ENCODE measurements at places on chromosomes 16 and 17. TPM values are rescaled to one million over a fixed set of nuclear protein-coding genes. Genes with fewer than 3 reads are reported as not detected.
A peak's percentile ranks its signal among the peaks of the same experiment; 100 is the strongest.

DNA sequence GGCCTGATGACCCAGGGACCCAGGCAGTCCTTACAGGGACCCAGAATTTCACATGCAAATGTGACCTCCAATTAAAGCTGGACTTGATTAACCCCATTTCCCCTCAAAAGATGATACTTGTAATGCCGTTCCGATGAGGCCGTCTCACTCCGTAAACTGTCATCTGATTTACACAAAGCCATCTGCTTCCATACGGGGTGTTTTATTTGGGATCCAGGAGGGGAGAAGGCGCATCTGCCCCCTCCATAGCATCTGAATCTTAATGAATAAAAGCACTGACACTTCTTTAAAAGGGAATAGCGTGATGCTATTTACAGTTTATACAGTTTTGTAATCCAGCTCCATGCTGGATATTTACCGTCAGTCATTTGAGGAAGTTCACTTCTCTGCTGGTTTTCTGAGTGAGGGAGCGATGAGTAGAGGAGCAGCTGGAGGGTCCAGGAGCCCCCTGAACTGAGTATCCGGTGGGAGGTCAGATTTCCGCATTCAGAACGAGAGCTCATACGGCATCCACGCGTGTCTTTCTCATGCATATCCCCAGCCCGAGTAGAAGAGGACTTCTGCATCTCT, 452.7 kb downstream of the WWOX start:
- no peak overlapping the region for H3K4me3 ChIP-seq
- H3K4me1 ChIP-seq, result no peaks in the 10 kb centered on the region
- H3K36me3 ChIP-seq, result no peaks in the 10 kb centered on the region
- H3K27me3 ChIP-seq, result no peaks in the 10 kb centered on the region
- no peak overlapping the region for H3K27ac ChIP-seq

Gene EME2
- total RNA-seq, result 5.0 TPM

DNA sequence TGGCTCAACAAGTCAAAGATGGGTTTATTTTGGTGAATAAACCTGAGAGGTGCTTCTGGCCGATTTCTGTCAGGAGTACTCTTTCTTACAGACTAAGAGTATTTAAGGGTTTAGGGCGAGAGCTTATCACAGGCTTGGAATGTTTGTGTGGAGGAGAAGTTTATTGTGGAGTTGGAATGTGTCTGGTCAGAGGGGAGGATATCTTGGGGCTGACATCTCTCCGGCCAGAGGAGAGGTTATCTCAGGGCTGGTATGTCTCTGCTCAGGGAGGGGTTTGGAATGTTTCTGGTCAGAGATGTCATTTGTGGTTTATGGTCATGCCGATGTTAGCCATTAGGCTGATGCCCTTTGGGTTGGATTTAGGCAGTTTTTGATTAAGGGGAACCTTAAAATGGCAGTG, 236.4 kb upstream of the EEF2KMT start:
- no peak for DNase-seq
- H3K4me1 ChIP-seq, result no peaks in the 10 kb centered on the region
- H3K36me3 ChIP-seq, result no peaks in the 10 kb centered on the region
- H3K27ac ChIP-seq, result no peak overlapping the region

DNA sequence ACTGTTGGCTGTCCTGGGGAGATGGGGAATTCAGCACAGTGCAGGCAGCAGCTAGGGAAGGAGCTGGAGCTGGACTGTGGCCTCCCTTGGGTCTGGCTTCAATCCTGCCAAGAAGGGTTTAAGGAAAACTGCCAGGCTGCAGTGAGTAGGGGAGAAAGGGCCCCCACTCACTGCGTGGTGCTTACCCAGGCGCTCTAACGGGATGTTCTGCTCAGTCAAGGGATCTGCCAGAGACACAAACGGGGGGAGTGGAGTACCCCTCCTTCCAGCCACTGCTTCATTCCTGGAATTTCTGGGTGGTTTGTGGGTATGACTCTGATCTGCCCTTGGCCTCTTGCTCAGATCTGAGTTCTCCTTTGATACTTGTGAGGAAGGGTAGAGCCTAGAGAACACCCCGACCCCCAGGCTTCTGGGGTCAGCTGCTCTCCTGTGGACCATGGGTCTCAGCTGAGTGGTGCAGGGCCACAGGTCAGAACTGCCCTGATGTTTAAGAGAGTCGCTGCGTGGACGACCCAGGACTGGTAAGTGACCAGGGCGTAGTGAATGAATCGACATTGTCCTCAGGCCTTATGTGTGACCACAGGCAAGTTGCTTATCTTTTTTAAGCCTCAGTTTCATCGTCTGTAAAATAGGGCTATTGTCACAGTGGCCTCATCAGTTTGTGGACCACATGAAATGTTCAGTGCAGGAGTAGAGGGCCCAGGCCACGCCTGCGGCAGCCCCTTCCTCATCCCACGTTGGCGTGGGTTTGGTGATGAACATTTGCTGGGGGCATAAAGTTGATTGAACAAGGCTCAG, 9.6 kb downstream of the CRISPLD2 start:
- no peak overlapping the region for H3K4me3 ChIP-seq
- peaks cover 56% of the 10 kb centered on the region for H3K4me1 ChIP-seq

DNA sequence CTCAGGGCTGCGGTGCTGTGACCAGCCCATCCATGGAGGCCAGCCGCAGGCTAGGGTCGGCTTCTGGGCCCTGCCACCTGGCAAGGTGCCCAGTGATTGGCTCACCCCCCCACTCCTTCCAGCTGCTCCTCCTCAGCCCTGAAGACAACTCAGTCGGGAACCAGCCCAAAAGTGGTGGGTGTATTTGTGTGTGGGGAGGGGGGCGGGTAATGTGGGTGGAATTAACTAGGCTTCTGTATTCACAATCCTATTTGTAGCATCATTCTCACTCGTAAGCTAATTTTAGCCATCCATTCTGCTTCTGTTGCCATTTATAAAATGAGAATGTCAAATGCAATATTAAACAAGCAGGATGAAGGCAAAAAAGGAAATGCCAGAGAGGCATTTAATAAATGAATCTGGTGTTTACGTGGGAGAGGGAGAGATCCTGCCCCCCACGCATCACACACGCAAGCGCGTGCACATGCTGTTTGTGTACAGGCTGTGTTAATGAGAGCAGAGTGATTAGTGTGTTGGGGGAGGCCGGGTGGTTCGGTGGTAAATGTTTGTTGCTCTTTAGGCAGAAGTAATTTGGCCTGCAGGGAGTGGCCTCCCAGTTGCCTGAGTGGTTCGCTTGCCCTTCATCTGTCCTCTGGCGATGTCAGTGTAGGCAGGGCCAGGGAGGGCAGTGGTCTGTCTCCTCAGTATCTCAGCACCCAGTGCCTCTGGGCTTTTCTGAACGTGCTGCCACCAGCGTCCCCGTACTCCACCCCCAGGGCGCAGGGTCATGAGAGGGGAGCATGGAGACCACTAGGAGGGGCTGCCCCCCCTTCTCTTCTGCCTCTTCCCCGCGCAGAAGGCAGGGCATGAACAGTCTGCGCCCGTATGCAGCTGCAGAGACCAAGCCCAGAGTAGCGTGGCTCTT, 140.1 kb downstream of the CCDC182 start:
- peak overlapping the region; percentile 24 for H3K4me3 ChIP-seq
- DNase-seq, result peak; percentile 68
- H3K27ac ChIP-seq, result peak overlapping the region; percentile 79
- no peaks in the 10 kb centered on the region for H3K4me1 ChIP-seq

DNA sequence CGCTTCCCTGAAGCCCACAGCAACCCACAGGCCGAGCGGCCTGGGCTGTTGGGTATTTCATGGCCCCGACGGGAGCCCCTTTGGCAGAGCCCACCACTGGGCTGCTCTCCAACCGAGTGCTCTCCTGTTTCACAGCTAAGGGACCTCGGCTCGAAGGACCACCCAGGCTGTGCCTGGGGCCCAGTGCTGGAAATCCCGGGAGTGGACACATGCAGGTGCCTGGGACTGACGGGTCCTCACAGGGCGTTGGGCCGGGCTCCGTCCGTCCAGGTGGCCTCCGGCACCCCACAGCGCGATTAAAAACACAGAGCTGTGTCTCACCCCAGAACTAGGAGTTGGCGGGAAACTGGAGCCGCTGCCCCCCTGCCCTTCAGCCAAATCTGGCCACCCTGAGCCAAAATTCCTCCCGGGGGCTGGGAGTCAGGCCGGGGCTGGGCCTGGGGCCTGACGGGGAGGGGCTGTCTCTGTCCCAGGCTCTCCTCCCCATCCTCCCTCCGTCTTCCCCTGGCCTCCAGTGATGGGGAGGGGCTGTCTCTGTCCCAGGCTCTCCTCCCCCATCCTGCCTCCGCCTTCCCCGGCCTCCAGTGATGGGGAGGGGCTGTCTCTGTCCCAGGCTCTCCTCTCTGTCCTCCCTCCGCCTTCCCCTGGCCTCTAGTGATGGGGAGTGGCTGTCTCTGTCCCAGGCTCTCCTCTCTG, 14.1 kb downstream of the UTS2R start:
- H3K27ac ChIP-seq, result peak overlapping the region; percentile 64
- H3K36me3 ChIP-seq, result no peaks in the 10 kb centered on the region
- no peaks in the 10 kb centered on the region for H3K27me3 ChIP-seq
- H3K4me3 ChIP-seq, result no peak overlapping the region
- no peak for DNase-seq
- H3K4me1 ChIP-seq, result peaks cover 32% of the 10 kb centered on the region

Gene TMED6
- not detected for total RNA-seq

GRCh38 chr17:35973333-35974260, 7.7 kb downstream of the CCL16 start:
- no peaks in the 10 kb centered on the region for H3K4me1 ChIP-seq
- H3K4me3 ChIP-seq, result no peak overlapping the region
- H3K27me3 ChIP-seq, result no peaks in the 10 kb centered on the region
